ENCODE measurements at places on chromosomes 11 and 22. TPM values are rescaled to one million over a fixed set of nuclear protein-coding genes. Genes with fewer than 3 reads are reported as not detected.

Gene MUC5AC
- 3.8 TPM for total RNA-seq

Gene OR4D11
- total RNA-seq, result not detected

Gene SLC17A6
- not detected for total RNA-seq

Gene TMPRSS4
- not detected for total RNA-seq

Gene SMTNL1
- not detected for total RNA-seq

Gene CD6
- 0.12 TPM for total RNA-seq

Gene TMX2
- 171 TPM for total RNA-seq

Gene CCDC88B
- total RNA-seq, result 12.9 TPM

Gene PLAAT5
- not detected for total RNA-seq
